CD4-positive, alpha-beta T cell treated with Interleukin-6 at 100 ng/mL for 8 hours (primary cell): ENCODE measurements at places on chromosomes 16 and 17.

GRCh38 chr17:83080579-83080857 lies 1.1 kb downstream of the METRNL start:
- DNase-seq = no peak

GRCh38 chr16:70437582-70438557 lies 1.0 kb downstream of the ST3GAL2 start:
- no peak for DNase-seq

DNA sequence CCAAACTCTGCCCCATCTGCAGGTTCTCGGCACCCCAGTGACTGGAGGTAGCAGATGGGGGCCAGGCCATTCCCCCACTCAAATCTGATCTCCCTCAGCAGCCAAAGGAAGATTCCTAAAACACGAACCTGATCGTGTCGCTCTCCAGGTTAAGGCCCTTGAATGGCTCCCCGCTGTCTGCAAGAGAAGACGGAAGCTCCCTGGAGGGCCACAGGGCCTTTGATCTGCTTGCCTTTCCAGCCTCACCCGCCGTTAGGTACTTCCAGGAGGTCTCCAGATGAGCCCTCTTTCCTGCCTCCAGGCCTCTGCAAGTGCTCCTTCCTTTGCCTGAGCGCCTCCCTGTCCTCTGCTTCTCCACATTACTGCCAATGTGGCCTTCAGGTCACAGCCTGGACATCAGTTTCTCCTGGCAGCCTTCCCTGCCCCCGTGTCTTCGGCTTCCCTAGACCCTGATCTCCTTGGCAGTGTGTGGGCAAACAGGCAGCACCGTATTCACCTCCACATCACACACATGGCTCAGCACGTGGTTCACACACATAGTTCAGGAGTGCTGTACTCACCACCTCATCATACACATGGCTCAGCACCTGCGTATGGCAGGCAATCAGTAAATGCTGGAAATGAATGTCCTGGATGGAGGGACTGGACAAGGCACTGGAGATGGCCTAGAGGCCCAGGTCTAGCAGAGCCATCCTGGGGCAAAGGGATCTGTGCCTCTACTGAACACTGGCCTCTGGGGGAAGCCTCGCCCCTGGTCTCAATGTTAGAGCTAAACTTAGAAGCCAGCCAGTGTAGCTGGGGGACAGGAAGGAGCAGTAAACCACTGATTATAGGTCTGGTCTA lies 26.4 kb upstream of the MRPS23 start:
- DNase-seq = no peak

GRCh38 chr17:45282683-45283644 lies 21.1 kb upstream of the SPATA32 start:
- no peak for DNase-seq

GRCh38 chr17:45004388-45004787 lies 36.3 kb upstream of the C1QL1 start:
- DNase-seq = no peak

DNA sequence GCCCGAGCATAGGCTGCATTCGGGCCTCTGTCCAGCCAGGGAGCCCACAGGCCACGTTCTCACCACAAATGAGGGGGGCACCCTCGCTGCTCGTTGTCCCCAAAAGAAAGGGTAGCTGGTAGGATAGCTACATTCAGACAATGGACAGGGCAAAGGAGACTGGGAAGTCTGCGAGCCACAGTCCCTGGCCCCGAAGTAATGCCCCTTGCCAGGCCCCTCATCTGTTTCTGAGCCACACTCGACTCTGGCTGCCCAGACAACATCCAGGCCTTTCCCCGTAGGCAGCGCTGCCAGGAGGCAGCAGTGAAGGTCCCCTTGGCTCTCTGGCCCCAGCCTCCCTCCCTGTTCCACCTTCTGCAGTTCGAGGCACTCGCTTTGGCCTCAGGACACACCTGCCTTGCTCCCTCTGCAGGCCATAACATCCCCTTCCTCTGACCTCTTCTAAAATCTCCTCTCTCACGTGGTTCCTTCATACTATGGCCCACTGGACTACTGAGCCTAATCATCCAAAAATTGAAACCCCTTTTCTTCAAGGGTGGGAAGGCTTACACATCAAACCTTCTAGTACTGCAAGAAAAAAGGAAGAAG lies 12.2 kb downstream of the AIPL1 start:
- no peak for DNase-seq

GRCh38 chr17:75774471-75774990 lies 9.5 kb upstream of the GALK1 start:
- no peak for DNase-seq

GRCh38 chr17:9696279-9697044 lies 51.1 kb downstream of the USP43 start:
- no peak for DNase-seq

DNA sequence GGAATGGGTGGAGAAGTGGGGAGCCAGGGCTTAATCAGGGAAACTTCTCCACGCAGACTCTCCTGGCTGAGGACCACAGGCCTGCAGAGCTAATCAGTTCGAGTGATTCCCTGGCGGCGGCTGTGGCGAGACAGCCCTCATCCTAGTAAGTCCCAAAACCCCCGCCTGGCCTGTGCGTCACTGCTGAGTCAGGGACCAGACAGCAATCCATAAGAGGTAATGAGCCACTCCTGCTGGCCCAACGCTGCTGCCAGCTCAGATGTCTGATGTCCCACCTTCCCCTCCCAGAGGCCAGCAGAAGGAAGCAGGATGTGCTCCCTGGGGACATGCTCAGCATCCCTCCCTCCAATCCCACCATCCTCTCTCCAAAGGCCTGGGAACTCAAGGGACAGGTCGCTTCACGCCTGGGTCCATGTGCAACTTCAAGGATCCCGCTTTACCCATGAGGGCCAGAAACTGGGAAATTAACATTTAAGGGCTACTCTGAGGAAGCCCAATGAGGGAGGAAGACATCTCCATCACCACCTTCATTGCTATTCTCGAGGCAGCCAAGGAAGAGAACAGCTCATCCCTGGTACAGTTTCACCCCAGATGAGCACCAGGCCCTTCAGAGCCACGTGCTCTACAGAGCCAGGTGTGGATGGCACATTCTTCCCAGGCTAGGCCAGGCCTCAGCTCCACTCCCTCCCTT lies 7.9 kb downstream of the ACLY start:
- no peak for DNase-seq

- no peak for DNase-seq
Observed at GRCh38 chr17:74217037-74217730, 3.8 kb downstream of the TTYH2 start.

DNA sequence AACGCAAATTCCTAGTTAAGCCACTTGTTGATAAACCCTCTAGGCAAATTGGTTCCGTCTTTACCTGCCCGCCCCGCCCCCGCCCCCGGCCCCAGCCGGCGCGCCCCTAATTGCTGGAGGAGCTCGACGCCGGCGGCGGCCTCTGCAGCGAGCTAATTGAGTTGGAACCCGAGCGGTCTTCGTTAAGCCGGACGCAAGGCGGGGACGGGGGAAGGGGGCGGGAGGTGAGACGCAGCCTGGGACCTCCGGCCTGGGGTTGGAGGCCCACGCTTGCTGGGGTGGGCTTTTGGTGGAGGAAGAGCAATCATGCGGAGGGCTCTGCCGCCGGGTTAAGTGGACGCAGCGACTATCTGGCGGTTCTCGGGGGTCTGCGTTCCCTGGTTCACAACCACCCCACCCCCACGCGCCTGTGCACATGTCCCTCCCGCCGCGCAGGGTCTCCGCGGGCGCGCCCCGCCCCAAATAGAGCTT lies 12.7 kb upstream of the FOXF1 start:
- no peak for DNase-seq

GRCh38 chr16:51756447-51757123 lies 605.5 kb upstream of the SALL1 start:
- DNase-seq = no peak

GRCh38 chr17:2106308-2106955 lies 51.5 kb downstream of the HIC1 start:
- no peak for DNase-seq

GRCh38 chr16:80063031-80063712 lies 462.6 kb upstream of the MAF start:
- no peak for DNase-seq

DNA sequence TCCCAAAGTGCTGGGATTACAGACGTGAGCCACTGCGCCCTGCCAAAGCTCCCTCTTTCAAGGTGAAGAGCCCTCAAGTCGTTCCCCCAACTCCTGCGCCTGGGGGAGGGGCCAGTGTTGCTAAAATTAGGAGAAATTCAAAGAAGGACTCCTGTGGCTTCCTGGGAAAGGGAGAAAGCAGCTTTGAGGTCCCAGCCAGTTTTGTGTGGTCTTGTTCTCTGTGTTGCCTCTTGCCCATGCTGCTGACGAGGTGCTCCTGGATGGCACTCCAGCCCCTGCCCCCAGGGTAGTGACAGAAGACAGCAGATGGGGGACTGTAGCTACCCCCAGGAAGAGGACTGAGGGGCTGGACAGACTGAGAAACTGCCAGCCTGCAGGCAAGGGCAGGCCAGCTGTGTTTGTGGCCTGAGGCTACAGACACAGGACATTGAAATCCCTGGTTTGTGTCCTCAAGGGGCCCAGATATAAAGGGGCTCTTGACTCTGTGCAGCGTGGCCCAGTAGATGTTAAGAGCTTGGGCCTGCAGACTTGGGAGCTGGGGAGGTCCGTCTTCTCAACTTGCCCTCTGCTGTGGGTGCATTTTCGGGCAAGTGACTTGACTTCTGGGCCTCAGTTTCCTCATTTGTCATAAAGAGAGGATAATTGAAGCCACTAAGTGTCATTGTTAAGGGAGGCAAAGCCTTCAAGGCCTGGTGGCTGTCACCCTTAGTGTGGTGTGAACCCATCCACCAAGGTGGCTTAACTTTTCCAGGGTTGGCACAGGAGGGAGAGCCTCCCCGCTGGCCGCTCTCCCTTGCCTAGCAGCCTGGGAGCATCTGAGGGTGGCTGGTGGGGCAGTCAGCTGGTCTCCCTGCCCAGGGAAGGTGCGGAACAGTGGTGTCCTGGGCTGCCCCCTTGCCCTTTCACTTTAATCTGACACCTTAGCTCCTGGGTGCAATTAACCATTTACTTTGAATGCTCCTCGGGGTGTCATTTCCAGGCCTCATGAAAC lies 4.1 kb downstream of the UBALD2 start:
- no peak for DNase-seq

DNA sequence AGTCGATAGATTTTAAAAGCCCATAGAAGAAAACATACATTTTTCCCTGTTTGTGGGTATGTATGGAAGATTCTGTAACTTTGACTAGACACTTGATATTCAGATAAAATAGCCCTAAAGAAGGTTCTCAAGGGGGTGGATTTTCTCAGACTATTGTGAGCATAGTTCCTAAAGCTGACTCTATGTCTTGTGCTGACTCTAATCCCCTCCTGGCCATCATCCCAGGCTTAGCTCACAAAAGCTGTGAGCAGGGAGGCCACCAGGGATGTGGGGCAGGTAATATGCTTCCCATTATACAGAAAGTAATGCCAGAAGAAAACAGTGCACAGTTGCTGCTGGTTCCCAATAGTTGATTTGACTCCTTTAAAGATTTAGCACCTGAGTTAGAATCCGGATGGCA lies 32.0 kb downstream of the CDH13 start:
- DNase-seq = no peak

- DNase-seq = no peak
Observed at GRCh38 chr17:67360880-67361279, 5.5 kb downstream of the PSMD12 start.
